ENCODE measurements at places on chromosomes 5 and 9.

DNA sequence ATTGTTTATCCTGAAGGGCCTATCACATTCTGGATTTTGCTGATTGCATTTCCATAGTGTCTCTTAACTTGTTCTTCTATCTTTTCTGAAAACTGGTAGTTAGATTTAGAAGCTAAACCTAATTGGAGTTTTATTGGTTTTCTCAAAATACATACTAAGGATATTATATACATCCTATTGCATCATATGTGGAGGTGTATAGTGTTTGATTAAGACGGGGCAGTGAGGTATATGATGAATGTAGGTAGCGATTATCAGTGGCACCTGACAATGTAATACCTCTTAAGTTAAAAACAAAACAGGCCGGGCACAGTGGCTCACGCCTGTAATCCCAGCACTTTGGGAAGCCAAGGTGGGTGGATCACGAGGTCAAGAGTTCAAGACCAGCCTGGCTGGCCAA is 35.0 kb downstream of the TGFBR1 start:
- no peak for DNase-seq

DNA sequence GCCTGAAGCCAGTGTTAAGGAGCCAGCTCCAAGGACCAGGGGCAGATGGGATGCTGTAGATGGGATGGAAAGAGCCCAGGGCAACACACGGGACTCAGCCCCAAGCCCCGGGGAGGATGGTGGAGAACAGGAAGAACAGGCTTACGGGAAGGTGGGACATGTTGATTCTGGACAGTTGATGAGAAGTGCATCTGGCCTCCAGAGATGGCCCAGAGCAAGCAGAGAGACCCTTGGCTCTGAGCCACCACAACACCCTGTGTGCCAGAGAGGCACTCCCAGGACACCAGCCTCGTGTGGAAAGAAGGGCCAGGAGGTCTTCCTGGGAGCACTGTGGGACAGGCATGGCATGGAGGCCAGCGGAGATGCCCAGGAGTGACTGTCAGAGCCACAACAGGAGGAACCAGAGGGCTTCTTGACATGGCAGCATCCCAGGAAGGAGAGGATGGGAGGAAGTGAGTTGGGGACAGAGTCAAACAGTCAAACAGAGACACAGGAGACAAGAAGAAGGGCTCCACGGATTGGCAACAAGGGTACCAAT is 156.3 kb upstream of the MVB12B start:
- DNase-seq = no peak

- no peak for DNase-seq
These were observed 302.4 kb upstream of the PANK3 start for GRCh38 chr5:168881427-168882149.

- no peak for DNase-seq
These were observed 47.4 kb upstream of the CCDC112 start for GRCh38 chr5:115343855-115344254.

DNA sequence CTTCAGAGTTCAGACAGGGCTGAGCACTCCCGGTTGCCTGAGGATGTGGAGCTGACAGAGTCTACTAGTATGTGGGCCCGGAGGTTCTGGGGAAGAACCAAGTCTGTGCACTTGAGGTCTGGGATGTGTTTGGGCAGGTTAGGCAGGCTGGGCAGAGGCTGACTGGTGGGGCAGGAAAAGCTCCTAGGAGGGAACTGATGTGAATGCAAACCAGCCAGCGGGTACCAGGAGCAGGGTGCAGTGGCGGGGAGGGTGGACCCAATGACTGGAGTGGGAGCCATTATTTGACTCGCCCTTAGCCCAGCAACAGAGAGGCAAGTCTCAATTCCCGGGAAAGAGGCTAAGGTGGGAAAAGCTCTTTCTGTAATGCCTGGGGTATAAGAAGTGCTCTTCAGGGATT is 419.9 kb upstream of the DAP start:
- DNase-seq = no peak

DNA sequence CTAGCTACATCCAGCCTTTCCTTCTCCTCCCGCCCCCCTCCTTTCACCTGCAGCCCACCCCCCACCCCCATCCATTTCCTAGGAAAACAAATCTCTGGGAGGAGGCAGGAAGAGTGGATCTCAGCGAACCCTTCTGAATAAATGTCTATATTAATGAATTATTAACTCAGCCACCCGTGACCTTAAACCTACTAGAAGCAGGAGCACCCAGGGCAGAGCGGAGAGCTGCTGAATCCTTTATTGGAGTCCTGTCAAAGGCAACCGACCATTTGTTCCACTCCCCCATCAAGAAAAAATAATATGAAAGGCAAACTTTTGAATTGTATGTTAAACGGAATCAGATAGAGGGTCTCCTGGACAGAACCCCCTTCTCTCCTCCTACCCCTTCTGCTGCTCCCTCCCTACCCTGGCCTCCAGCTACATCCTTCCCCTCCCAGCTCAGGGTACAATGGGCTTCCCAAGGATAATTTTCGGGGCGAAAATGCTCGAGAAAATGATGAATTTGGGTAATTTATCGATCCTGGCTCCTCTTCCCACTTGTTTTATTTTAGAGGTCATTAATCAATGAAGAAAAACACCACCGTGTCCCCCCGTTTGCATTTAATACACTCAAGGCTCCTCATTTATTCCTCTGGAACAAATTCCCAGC is 3.3 kb upstream of the PRDM6 start:
- no peak for DNase-seq

DNA sequence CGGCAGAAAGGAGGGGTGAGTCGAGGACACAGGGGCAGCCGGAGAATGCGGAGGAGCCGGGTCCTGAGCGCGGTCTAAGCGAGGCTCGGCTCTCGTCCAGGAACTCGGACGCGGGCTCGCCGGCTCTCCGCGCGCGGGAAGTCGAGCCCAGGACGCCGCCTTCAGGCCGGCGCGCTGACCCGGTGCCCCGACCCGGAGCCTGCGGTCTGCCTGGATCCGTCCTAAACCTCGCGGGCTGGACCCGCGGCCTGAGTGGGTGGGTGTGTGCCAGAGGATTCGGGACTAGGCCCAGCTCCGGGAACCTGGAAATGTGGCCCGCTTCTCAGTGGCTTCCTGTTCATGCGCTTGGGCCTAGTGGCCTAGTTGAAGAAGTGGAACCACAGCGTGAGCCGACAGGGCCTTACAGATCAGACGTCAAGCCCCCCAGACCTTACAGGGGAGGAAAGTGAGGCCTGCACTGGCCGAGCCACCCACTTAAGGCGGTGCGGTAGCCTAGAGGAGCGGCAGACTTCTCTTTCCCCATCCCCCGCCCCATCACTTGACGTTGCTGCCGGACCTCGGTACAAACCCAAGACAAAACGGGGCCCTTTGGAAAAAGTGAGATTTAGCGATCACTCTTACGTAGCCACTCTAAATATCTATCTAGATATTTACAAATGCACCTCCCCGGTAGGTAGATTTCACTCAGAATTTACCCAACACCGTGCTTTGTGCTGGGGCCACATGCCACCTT is 1.2 kb downstream of the CDKN2B-AS1 start:
- DNase-seq = no peak

GRCh38 chr5:143383988-143384387 is 19.5 kb downstream of the NR3C1 start:
- DNase-seq = no peak

GRCh38 chr5:75668445-75668844 is 48.8 kb downstream of the POC5 start:
- no peak for DNase-seq

DNA sequence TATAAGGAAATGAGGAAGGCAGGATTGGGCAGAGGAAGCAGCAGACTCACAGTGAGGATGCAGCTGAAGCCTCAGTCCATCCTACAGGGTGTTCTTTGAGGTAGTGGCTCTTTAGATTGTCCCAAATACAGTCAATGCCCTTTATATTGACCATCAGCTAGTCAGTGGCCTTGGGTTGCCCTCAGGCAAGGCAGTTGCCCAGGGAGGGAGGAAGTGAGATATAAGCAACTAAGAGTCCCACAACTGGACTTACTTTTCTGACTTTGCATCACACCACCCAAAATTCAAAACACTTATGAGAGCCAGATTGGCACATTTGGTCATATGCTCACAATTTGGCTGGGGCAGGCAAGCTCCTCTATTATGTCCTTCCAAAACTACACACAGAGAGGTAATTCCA is 9.4 kb upstream of the SLC12A2 start:
- DNase-seq = no peak

- DNase-seq = no peak
These were observed 33.5 kb downstream of the MOCS2 start for GRCh38 chr5:53076014-53076583.

GRCh38 chr5:56108246-56108645 is 113.5 kb upstream of the IL6ST start:
- DNase-seq = no peak

DNA sequence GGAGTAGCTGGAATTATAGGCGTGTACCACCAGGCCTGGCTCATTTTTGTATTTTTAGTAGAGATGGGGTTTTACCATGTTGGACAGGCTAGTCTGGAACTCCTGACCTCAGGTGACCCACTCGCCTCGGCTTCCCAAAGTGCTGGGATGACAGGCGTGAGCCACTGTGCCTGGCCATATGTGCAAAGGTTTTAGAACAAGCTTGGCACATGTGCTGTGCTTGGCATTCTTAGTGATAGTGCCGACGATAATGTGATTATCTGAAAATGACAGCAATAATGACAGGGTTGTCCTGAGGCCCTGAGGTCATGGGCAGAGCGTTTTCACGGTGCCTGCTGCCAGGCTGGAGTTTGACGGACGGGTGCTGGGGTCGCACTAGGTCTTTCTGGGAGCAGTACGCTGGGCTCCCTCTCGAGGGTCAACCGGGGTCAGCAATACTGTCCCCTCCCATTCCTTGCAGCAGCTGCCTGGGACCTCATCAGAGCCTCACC is 42.6 kb downstream of the HMCN2 start:
- DNase-seq = no peak

GRCh38 chr5:7628248-7628647 is 222.7 kb downstream of the CFAP90 start:
- DNase-seq = no peak

DNA sequence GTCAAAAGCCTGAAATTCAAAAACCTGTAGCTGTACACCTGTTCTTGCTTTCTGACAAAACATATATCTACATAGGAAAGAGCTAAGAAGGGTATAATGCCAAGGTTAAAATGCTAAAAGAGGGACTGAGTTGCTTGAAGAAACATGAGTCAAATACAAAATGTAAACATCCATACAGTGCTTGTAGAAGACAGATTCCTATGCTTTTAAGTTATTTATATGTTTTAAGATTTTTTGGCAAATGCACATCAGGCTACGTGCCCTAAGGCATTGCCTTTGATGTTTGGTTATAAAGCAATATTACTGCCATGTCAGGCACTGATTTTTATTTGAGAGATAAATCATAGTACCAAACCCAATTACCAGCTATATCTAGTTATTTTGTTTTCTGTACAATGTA is 269.0 kb downstream of the EDIL3 start:
- no peak for DNase-seq

DNA sequence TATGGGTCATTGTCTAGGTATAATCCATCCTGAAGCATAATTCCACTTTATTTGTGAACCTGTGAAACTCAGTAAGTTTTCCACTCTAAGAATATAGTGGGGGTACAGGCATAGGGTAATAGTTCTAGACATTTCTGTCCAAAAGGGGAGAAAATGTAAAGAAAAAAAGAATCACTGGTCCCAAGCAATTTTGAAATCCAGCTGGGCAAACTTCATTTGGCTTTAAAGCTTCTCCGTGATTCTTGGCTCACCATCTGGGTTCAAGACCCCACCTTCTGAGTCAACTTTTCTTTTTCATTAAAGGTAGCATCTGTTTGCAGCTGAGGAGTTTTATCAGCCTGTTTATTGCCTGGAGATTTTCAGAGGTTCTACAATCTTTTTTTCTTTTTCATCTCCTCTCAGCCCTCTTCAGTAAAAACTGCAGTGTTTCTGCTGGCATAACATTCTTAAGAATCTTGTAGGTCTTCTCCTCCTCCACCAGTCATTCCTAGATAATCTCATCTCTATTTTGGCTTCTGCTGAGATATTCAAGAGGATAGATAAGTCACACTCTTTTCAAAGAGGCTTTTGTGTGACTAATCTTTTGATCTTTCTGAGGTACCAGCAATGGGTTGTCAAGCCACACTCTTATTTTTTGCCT is 126.1 kb upstream of the PITX1 start:
- no peak for DNase-seq

All from skeletal muscle cell (primary cell).